ENCODE measurements at places on chromosomes 5 and 9. TPM values are rescaled to one million over a fixed set of nuclear protein-coding genes. Genes with fewer than 3 reads are reported as not detected.

DNA sequence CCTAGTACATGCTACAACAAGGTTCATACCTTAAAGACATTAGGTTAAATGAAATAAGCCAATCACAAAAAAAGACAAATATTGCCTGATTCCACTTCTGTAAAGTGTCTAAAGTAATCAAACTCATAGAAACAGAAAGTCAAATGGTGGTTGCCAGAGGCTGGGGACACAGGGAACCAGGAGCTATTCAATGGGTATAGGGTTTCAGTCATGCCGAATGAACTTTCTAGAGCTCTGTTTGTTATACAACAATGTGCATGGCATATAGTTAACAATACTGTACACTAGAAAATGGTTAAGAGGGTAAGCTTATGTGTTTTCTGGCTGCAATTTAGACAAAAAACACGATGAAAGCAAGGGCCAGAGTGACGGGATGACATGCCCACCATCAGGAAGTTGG lies 70.8 kb upstream of the EGFLAM start:
- H3K36me3 ChIP-seq = no peaks in the 10 kb centered on the region
- peaks cover 18% of the 10 kb centered on the region for H3K27me3 ChIP-seq
- H3K27ac ChIP-seq = no peak overlapping the region
- H3K4me3 ChIP-seq = no peak overlapping the region
- H3K4me1 ChIP-seq = no peaks in the 10 kb centered on the region

DNA sequence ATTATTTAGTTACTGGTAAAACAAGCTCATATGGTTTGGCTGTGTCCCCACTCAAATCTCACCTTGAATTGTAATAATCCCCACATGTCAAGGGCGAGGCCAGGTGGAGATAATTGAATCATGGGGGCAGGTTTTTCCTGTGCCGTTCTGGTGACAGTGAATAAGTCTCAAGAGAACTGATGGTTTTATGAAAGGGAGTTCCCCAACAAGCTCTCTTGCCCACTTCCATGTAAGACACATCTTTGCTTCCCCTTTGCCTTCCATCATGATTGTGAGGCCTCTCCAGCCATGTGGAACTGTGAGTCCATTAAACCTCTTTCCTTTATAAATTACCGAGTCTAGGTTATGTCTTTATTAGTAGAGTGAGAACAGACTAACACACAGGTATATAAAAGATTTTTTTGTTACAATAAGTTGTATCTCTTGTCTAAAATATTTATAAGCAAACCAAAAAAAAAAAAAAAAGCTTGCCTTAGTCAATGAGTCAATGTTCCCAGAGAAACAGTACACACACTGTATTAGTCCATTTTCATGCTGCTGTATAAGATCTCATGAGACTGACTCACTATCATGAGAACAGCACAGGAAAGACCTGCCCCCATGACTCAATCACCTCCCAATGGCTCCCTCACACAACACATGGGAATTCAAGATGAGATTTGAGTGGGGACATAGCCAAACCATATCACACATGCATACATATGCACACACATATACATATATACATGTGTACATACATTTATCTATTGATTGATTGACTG lies 138.3 kb downstream of the BASP1 start:
- H3K4me1 ChIP-seq = peaks cover 20% of the 10 kb centered on the region
- H3K4me3 ChIP-seq = no peak overlapping the region
- no peak overlapping the region for H3K27ac ChIP-seq
- DNase-seq = no peak

DNA sequence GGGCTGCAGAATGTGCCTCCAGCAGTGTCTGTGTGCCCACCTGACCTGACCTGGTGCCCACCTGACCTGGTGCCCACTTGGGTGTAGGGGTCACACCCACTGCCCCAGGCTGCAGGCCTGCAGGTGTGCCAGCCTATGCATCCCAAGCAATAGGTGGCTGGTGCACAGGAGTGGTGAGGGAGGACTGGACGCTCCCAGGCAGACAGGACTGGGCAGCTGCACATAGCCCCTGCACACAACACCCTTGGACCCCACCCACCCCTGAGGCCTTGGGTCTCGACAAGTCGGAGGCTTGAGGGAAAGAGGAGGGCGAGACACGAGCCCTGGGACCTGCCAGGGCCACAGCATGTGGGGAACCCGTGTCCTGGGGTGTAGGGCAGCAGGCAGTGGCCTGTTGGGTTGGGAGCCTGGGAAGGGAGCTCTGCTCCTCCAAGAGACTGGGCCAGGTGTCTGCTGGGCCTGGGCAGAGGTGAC lies 10.8 kb upstream of the NRARP start:
- no peaks in the 10 kb centered on the region for H3K27me3 ChIP-seq
- peaks cover 7% of the 10 kb centered on the region for H3K4me1 ChIP-seq
- no peak overlapping the region for H3K4me3 ChIP-seq
- no peak for DNase-seq
- no peak overlapping the region for H3K27ac ChIP-seq
- H3K36me3 ChIP-seq = no peaks in the 10 kb centered on the region

The SPATA24 gene
- total RNA-seq = 4.8 TPM

DNA sequence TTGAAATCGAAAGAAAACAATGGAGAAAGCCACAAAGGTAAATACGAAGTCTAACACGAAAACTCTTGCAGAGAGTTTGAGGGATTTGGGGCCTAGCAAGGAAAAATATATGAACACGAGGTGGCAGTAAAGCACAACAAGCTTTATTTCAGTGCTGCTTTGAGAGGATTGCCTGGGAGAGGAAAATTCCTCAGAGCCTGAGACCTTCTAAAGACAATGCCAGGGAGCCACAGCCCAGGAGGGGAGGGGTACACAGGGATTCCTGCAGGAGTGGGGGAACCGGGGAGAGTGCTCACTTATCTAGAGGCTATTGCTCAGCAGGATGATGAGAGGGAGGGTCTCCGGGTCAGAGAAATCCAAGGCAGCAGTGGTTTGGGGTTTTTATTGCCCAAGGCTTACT lies 134.9 kb upstream of the ADCY2 start:
- no peak overlapping the region for H3K4me3 ChIP-seq
- H3K27ac ChIP-seq = no peak overlapping the region
- no peaks in the 10 kb centered on the region for H3K36me3 ChIP-seq

The GFPT2 gene
- 16.3 TPM for total RNA-seq
